ENCODE measurements at places on chromosomes 4 and X. TPM values are rescaled to one million over a fixed set of nuclear protein-coding genes. Genes with fewer than 3 reads are reported as not detected.

DNA sequence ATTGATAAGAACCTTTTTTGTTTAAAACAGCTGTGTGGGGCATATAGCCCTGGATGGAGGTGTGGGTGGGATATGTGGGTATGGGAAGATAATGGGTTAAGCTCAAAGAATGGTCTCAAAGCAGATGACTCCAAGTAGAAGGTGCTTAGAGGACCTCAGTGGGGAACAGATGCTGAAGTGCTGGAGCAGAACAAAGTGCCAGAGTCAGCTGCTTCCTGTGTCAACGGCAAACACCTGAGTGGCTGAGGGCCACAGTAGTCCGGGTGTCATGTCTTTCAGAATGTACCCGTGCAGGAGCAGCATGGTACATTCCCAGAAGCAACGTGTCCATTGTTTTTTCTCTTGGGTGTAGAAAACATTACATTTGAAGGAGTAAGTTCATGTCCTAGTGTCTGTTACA lies 210.6 kb downstream of the CCNG2 start:
- no peaks in the 10 kb centered on the region for H3K27me3 ChIP-seq
- H3K4me3 ChIP-seq = no peak overlapping the region
- H3K4me1 ChIP-seq = no peaks in the 10 kb centered on the region
- H3K36me3 ChIP-seq = no peaks in the 10 kb centered on the region
- DNase-seq = no peak

DNA sequence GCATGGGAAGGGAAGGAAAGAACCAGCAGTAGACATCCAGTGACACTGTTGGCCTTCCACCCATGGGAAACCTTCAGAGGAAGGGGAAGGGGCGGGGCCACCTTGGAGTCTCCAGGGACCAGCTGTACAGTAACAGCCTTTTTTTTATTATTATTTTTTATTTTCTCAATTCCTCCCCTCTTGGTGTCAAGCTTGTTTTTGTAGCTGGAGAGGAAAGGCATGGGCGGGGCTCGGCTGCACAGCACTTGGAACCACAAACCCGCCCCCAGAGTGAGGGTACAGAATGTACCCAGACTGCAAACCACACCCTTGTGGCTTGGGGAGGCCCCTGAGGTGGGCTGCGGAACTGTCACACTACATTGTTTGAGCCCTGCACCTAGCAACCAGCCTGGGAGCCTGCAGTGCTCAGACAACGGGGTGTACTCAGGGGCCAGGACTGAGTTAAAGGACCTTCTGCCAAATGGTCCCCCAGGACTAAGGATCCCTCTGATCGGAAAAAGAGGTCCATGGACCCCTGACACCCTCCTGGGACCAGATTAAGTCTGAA lies 45.7 kb downstream of the PRPS1 start:
- peak; percentile 85 for DNase-seq
- H3K36me3 ChIP-seq = no peaks in the 10 kb centered on the region
- peak overlapping the region; percentile 90 for H3K27ac ChIP-seq
- peak overlapping the region; percentile 15 for H3K4me3 ChIP-seq
- H3K4me1 ChIP-seq = peaks cover 10% of the 10 kb centered on the region

GRCh38 chrX:20523626-20524312 lies 257.1 kb upstream of the RPS6KA3 start:
- H3K27me3 ChIP-seq = no peaks in the 10 kb centered on the region
- no peak overlapping the region for H3K4me3 ChIP-seq
- H3K36me3 ChIP-seq = no peaks in the 10 kb centered on the region
- no peak overlapping the region for H3K27ac ChIP-seq

DNA sequence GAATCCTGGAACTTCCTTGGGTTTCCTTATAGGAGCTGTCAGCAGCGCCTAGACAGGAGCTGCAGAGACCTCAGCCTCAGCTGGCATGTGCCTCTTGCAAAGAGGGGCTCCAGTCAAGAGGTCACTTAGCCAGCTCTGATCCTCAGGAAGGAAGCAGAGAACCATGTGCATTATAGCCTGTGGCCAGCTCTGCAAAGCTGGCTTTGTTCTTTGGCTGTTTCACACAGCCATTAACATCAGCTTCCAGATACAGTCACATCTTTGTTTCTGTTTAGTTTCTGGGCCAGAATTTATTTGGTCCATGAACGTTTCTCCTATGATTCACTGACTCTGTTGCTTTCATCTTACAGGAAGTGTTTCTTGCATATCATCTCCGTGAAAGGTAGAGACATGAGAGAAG lies 92.4 kb downstream of the CC2D2A start:
- H3K4me1 ChIP-seq = peaks cover 8% of the 10 kb centered on the region
- H3K27me3 ChIP-seq = no peaks in the 10 kb centered on the region
- peaks cover 75% of the 10 kb centered on the region for H3K36me3 ChIP-seq
- no peak overlapping the region for H3K4me3 ChIP-seq
- DNase-seq = no peak
- no peak overlapping the region for H3K27ac ChIP-seq

DNA sequence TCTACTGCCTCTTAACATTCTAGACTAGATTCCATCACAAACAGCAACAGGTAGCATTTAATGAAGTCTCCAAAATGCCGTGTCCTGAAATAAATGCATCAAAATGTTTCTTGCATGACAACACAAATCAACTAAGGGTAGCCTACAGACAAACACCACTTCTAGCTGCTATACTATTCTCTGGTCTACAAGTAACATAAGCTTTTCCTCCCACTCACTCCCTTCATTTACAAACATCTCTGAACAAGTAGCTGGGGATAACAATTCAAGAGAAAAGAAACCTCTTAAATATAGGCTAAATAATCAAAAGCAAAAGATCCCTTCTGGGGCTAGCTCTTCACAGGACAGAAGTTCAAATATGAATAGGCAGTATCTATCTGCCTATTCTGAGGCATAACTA lies 20.8 kb downstream of the PPP3CA start:
- H3K36me3 ChIP-seq = no peaks in the 10 kb centered on the region
- H3K27ac ChIP-seq = no peak overlapping the region
- DNase-seq = no peak
- no peaks in the 10 kb centered on the region for H3K27me3 ChIP-seq
- H3K4me1 ChIP-seq = peaks cover 8% of the 10 kb centered on the region

GRCh38 chr4:146522869-146523205 lies 1.1 kb upstream of the SLC10A7 start:
- no peaks in the 10 kb centered on the region for H3K36me3 ChIP-seq
- H3K27me3 ChIP-seq = no peaks in the 10 kb centered on the region
- DNase-seq = no peak
- H3K4me1 ChIP-seq = peaks cover 12% of the 10 kb centered on the region

The CXCL11 gene
- 0.43 TPM for total RNA-seq

The CRMP1 gene
- total RNA-seq = 1.2 TPM
